ENCODE measurements at places on chromosomes 2 and 18.

- DNase-seq: peak; percentile 75
These were observed 390.4 kb downstream of the TSN start for GRCh38 chr2:122145856-122146255.

DNA sequence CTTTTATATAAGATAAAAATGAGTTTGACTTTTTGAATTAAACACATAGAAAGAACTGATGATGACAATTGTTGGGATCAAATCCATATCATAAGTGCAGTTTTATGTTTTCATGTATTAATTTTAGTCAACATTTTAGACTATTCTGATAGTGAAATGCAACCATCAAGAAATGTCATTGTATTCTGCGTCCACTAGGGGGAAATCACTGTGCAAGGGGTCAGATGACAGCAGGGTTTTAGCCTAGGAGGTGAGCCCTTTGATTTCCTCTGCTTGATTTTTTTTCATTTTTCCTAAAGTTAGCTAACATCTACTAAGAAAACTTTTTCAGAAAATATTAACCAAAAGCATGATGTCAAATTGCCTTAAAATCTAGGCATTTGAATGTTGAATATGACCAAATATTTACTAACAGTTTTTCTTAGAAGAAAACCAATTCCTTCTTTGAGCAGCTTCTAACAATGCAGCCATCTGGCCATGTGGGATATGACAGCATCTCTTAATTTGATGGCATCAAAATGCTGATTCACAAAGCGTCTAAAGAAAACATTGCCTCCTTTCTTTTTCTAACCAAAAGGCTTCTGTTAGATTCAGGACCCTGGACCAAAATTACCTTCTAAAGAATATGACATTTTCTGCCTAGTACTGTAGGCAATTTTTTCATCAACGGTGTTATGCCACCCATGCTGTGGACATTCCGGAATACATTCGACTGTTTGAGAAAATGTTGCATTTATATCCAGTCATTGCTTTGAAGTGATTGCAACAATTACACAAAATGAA lies 141.5 kb downstream of the SPHKAP start:
- peak; percentile 17 for DNase-seq

DNA sequence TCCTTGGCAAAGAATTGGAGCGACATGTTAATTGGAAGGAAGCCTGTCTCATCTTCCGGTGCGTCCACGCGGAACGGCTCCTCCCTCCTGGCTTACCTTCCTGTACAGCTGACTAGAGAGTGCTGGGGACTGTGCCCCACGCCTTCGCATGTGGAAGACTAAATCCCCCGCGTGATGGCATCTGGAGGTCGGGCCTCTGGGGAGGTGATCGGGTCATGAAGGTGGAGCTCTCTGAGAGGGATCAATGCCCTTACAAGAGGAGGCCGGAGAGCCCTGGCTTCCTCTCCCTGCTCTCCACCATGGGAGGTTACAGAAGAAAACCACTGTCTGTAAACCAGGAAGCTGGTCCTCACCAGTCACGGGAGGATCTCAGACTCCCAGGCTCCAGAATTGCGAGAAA lies 104.1 kb upstream of the OTOS start:
- DNase-seq: no peak

DNA sequence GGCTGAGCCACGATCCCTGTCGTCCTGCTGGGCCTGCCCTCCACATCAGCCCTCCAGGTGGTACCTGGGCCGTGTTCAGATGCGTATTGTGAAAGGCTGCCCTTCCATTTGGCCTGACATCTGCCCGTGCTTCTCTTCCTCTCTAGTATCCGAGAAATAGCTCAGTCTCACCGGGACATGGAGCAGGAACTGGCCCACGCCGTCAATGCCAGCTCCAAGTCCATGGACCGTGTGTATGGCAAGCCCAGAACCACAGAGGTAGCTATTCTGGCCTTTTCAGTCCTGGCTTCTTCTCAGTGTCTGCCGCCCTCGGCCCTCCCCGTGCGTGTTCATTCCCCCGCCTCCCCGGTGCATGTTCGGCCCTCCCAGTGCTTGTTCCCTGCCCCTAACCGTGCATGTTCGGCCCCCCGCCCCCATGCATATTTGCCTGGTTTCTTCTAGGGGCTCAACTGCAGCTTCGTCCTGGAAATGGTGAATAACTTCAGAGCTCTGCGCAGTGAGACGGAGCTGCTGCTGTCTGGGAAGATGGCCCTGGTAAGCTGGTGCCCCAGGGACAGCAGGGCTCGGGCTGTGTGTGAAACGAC lies 104.3 kb downstream of the USP40 start:
- no peak for DNase-seq

DNA sequence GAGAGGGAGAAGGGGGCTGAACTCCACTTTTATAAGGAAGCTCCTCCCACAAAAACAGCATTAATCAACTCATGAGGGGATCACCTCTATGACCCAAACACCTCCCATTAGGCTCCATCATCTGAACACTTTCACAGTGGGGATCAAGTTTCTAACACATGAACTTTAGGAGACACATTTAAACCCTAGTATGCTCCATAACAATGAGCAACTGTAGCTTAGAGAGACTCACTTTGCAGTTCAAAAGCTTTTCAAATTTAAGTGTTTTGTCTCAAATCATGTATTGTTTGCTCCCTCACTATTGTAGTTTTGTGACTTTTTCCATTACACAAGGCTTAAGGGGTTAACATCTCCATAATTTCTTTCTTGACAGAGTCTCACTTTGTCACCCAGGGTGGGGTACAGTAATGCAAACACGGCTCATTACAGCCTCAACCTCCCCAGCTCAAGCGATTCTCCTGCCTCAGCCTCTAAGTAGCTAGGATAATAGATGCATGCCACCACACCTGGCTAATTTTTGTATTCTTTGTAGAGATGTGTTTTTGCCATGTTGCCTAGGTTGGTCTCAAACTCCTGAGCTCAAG lies 352.7 kb upstream of the CDH20 start:
- DNase-seq: no peak

DNA sequence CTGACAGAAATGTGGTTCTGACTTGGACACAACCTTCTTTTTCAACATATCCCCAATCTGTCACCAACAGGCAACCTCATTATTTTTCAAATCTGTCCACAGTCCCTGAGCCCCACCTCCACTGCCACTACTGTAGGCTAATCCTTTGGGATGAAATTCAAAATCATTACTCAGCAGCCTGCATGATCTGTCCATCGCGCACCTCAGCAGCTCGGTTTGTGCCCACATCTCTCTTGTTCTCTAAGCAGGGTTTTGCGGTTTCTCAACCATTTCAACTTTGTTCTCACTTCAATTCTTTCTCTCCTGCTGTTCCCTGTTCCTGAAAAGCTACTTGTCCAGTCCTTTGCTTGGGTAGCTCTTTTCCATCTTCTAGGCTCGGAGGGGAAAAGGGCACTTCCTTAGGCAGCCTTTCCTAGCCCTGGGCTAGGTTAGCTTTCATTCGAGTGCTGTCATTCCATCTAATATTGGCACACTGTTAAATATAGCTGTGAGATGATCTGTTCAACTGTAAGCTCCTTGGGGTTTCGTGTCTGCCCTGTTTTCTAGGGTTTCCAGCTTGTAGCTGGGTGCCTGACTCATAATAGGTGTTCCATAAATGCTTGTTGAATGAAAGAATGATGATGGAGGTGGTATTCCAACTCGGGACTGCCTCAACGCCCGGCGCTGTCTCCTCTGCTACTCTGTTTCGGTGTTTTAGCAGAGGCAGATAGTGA lies 653 bp upstream of the ANKAR start:
- no peak for DNase-seq

DNA sequence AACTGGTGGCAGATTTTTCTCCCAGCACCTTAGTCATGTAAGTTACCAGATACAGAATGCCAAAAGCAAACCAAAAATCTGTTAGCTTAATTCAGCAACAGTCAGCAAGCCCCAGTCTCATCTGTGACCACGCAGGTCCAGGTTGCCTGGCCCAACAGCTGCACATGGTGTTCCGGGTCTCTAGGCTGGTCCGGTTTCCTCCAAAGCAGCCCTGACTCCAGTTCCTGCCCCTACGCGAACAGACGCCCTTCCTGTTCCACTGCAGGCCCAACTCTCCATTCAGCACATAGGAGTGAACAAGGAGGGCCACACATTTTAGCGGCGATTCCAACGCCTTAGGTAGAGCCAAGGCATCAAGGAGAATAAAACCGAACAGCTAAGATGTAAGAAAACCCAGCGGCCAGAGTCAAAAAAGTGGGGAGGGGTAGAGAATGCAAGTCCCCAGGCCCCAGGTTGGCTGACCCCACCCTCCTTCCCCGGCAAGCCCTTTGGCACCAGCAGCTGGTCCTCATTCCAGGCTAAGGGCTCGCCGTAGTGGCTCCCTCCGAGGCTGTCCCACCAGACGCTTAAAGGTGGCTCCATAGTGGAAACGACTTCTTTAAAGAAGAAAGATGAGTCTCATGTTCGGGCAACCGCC lies 1.5 kb downstream of the STK25 start:
- no peak for DNase-seq

DNA sequence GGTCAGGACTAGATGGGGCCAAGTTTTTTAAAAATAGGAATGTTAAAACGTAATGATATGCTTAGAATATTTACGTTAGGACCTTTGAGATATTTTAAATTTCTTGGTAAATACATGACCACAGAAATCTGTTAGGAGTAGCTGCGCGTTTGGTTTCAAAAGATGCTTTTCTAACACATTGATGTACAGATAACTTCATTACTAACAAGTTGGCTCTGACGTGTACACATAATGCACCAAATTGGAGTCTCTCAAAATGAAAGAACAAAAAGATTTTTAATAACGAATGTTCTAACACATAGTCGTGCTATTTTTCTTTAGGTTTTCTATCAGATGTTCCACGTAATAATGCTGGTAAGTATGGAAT lies 608 bp downstream of the PHOSPHO2 start:
- DNase-seq: no peak

DNA sequence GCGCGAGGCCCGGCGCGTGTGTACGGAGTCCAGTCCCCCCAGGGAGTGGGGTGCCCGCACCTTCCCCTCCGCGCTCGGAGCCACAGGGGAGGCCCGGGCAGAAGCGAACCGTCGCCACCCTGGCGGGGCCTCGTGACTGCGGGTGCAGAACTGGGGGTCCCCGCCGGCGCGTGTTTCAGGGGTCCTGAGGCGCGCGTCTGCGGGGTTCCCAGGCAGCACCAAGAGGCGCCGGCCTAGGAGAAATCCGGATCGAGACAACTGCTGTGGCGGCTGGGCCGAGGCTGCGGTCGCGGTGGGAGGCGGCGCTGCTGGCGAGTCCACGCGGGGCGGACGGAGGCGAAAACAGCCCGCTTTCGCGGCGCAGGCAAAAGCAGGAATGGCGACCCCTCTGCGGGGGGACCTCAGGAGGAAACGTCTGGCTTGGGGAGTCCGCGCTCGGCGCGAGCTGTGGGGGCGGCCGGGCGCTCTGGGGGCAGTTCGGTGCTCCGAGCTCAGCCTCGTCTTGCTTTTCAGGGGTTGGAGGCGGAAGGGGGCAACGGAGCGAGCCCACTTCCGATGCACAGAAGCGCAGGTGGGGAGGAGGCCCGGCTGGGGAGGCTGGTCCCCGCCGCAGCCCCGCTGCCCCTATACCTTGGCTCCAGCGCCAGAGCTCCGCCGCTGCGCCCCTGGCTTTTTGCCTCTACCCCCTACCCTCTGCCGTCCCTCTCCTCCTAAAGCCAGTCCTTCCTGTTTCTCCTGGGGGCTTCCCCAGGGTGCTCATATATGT lies 81.5 kb upstream of the LDLRAD4 start:
- DNase-seq: peak; percentile 54

DNA sequence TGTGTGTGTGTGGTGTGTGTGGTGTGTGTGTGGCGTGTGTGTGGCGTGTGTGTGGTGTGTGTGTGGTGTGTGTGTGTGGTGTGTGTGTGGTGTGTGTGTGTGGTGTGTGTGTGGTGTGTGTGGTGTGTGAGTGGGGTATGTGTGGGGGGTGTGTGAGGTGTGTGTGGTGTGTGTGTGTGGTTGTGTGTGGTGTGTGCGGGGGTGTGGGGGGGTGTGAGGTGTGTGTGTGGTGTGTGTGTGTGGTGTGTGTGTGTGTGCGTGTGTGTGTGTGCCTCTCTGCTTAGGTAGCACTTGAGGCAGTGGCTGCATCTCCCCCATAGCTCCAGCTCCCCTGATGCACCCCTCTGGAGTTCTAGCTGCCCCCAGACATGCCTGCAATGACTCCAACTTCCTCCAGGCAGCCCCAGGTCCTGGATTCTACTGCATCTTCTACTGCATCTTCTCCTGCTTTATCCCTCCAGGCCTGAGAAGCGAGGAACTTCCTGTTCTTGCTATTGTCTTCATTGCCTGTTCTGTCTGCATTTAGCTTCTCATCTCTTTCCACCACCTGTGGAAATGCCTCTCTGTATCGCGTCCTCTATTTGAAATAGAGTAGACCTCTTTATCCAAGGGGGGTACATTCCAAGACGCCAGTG lies 22.2 kb upstream of the MLPH start:
- no peak for DNase-seq

- no peak for DNase-seq
These were observed 1202.8 kb downstream of the CNTNAP5 start for GRCh38 chr2:125227843-125228392.

- DNase-seq: no peak
These were observed 456.0 kb upstream of the DCC start for GRCh38 chr18:51884039-51884438.

DNA sequence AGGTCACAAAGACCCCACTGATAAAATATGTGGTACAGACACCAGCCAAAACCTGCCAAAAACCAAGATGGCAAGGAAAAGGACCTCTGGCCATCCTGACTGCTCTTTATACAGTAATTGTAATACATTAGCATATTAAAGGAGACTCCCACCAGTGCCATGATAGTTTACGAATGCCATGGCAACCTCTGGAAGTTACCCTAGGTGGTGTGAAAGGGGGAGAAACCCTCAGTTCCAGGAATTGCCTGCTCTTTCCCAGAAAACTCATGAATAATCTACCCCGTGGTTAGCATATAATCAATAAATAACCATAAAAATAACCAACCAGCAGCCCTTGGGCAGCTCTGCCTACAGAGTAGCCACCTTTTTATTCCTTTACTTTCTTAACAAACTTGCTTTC lies 129.8 kb upstream of the EPB41L3 start:
- DNase-seq: no peak

GRCh38 chr18:38453880-38454279 lies 888.3 kb upstream of the CELF4 start:
- DNase-seq: no peak

- no peak for DNase-seq
These were observed 159.2 kb downstream of the DDX1 start for GRCh38 chr2:15750822-15751329.

- no peak for DNase-seq
These were observed 52.4 kb downstream of the TGFA start for GRCh38 chr2:70501215-70501614.

- DNase-seq: no peak
These were observed 71.6 kb upstream of the ATG16L1 start for GRCh38 chr2:233179848-233180366.

DNA sequence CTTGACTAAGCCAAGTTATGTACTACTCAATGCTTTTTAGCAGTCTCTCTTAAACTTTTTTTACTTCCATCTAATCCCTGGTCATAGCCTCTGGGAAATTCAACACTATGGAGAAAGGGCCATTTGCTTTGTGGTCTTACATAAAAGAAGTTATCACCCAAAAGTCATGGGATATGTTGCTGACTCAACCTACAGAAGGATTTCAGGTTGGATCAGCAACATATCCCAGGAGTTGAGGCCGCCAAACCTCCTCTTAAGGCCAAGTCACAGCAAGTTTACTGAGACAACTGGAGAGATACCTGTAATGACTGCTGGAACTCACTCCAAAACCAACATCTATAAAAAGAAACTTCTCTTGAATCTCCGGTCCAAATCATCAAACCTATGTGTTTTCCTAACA lies 141.1 kb downstream of the IRS1 start:
- no peak for DNase-seq

Data from Jurkat, Clone E6-1 (cell line).